ENCODE measurements at places on chromosomes 3 and 15.

DNA sequence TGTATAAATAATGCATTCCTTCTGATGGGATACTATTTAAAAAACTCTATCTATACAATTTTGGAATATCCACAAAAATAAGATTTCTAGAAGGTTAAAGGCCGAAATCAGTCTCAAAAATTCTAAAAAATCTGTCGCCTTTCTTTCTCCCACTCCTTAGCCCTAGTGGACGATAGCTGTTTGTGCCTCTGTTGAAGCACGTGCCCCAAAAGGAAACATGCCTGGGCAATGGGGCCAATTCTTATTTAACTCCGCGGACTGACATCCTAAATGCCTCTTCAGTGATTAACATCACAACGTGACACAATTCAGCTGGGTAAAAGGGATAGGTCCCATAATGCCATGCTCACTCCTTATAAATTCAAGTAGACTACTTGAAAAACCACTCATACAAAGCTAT lies 65.1 kb downstream of the GAP43 start:
- DNase-seq, result no peak

DNA sequence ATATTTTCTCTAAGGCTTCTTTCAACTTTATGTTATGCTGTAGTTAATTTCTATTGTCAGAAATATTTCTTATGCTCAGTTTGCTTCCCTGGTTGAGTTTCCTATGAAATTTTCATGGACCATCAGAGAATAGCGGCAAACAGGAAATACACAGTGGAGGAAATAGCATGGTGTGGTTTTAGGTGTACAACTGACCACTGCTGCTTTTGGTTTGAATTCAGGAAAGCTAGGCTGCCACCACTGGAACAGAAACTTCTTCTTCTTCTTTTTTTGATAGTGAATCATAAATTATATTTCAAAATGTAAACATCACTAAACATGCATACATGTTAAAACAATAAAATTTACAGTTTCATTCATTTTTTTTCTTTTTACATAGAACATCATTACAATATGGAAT lies 316.6 kb upstream of the TGFBR2 start:
- DNase-seq, result no peak

DNA sequence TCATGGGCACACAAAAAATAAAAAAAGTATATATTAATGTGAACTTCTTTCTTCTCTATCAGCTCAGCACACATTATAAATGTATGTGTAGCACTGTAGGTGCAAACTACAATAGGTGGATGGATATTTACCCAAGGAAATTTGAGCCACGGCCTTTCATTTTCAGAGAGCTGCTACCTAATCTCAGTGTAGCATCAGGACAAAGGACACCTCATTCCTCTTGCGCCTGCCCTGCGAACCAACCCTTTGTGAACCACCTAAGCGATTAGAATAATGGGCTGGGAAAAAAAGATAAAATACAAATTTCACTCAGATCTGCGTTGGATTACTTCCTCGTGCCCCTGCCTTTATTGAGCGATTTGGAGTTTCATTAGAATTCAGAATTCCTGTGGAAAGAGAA lies 263.2 kb downstream of the NR2F2 start:
- DNase-seq, result no peak

GRCh38 chr3:24428481-24428880 lies 66.2 kb downstream of the THRB start:
- no peak for DNase-seq

DNA sequence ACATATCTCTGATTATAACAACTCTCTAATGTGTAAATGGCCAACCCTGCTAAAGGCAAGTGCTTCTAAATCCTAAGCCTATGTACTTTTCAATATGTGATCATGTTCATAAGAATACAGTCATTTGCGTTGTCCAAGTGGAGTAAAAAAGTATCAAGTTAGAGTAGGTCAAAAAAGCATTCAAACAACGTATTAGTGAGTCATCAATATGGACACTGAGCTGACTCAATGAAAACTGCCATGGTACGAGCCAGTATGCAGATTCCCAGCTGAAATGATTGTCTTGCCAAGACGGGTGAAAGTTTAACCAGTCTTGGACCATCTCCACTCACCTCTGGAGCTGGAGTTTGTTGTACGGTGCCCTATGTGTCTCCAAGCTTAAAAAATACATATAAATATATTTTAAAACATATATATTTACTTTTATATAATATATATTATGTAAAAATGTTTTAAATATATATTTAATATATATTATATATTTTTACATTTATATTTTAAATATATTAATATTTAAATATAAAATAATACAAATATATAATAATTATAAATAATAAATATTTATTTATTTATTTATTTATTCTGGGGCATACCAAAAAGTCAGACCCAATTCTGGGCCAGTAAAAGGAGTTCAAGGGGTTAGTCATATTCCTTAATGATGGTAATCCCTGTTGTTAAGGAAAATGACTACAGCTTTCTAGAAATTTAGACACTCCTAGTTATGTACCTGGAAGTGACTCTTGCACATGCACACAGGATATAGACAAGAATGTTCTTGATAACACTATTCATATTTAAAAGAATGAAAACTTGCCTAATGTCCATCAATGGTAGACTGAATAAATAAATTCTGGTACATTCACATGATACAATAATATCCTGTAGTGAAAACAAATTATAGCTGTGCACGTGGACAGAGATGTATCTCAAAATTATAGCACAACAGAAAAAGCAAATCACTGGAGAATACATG lies 27.2 kb downstream of the PLSCR4 start:
- no peak for DNase-seq

- no peak for DNase-seq
Measured at GRCh38 chr15:62858343-62858742, 184.2 kb upstream of the TPM1 start.

- DNase-seq, result no peak
Measured at GRCh38 chr3:107543666-107544065, 20.9 kb downstream of the BBX start.

- no peak for DNase-seq
Measured at GRCh38 chr3:111726788-111727305, 131.7 kb upstream of the ZBED2 start.

GRCh38 chr3:62242831-62243509 lies 130.4 kb downstream of the FEZF2 start:
- no peak for DNase-seq

- no peak for DNase-seq
Measured at GRCh38 chr3:177932750-177933660, 603.2 kb upstream of the KCNMB2 start.

DNA sequence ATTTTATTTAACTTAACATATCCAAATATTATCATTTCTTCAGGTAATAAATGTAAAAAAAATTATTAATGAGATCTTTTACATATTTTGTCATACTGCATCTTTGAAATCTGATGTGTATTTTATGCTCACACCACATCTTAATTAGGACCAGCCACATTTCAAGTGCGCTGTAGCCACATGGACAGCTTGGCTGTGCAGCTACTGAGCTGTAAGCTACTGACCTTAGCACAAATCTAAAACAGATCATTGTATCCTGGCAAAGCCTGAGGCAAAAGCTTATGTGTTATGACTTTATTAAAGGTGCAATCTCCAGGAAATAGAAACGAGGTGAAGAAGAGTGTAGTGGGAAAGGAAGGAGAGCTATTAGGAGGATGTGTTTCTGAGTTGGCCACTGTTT lies 126.7 kb upstream of the UBE2E2 start:
- DNase-seq, result no peak

- no peak for DNase-seq
Measured at GRCh38 chr3:192819001-192819569, 91.7 kb upstream of the FGF12 start.

GRCh38 chr3:177469216-177469615 lies 271.9 kb upstream of the TBL1XR1 start:
- no peak for DNase-seq

DNA sequence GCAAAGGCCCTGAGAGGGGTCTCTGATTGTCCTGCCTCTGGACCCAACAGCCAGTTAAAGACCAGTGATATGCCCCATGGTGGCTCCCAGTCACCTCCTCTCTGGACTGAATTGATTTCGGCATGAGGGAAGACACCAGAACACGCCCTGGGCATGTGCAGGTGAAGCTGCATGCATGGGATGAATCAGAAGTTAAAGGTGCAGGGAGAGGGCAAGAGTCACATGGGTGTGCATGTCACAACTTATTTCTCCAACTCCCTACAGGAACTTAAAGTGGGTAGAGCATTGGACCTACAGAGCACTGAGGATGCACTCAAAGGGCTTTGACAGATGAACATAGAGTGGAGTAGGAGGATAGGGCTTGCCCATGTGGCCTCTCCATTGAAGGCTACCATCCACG lies 16.9 kb upstream of the RHCG start:
- DNase-seq, result no peak

DNA sequence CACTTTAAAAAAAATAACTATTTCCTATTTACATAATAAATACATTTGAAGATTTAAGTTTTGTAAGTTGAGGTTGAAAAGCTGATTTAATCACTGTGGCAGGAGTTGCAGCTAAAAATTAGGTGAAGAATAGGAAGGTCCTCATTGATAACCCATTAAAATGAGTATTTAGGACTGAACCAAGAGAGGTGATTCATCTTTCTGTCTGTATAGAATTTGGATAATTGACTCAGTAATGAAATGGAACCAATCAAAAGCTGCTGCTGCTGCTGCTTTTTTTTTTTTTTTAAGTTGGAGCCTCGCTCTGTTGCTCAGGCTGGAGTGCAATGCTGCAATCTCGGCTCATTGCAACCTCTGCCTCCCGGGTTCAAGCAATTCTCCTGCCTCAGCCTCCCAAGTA lies 190.5 kb downstream of the KLHL25 start:
- DNase-seq, result no peak

- DNase-seq, result no peak
Measured at GRCh38 chr3:194620196-194620595, 13.0 kb downstream of the TMEM44 start.

DNA sequence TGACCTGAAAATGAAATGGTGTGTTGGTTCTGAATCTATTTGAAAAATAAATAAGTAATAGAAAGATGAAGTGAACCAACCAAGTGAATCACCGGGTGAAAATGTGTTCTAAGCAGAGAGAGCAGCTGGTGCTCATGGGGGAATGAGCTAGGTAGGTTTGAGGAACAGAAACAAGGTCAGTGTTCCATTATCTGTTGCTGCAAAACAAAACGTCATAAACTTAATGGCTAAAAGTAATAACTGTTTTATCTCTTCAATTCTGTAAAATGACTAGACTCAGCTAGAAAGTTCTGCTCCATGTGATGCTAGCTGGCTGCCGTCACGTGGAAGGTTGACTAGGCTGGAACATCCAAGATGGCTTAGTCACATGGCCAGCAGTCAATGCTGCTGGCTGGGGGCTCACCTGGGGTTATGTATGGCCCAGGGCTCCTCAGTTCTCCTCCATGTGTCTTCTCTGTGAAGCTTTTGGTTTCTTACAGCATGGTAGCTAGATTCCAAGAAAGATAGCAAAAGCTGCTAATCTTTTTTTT lies 13.3 kb upstream of the SH3BP5 start:
- DNase-seq, result no peak

- no peak for DNase-seq
Measured at GRCh38 chr3:12734960-12735359, 24.1 kb downstream of the TMEM40 start.

- DNase-seq, result no peak
Measured at GRCh38 chr3:77014226-77014625, 25.7 kb upstream of the ROBO2 start.

DNA sequence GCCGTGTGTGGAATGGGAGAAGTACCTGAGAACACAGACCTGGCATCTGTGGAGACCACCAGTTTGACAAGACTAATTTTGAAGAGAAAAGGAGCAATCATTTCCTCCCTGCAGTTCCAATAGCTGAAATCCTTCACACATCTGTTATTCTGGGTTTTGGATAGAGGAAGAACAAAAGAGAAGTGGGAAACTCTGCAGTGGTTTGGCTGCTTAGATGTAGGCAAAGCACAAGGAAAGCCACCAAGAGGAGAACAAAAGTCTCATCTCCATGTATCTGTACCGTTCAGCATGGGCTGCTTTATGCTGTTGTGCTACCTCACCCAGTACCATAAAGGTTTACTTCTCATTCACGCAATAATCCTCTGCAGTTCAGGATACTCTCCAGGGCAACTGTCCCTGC lies 153.1 kb upstream of the COL8A1 start:
- no peak for DNase-seq

- DNase-seq, result no peak
Measured at GRCh38 chr3:48446043-48446424, 503 bp upstream of the ATRIP start.

DNA sequence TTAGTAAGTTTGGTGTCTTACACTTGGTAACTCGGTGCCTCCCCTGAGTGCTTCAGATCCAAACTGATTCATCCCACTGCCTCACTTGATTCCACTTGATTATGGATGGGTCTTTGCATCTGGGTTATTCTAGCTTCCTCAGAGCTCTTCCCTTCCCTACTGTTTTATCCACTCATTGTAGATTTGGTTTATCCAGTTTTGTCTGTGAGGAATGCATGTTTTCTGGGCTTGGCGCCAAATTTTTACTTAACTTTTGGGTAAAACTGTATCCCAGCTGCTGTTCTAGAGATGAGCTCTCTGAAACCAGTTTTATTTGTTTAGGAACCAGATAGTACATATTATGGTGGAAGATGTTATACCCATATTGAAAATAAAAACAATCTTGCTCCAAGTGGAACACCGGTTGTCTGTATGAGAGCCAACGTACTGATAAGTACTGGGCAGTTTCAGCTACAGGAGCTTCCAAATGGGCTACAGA lies 20.9 kb downstream of the RAD54L2 start:
- DNase-seq, result peak; percentile 26

DNA sequence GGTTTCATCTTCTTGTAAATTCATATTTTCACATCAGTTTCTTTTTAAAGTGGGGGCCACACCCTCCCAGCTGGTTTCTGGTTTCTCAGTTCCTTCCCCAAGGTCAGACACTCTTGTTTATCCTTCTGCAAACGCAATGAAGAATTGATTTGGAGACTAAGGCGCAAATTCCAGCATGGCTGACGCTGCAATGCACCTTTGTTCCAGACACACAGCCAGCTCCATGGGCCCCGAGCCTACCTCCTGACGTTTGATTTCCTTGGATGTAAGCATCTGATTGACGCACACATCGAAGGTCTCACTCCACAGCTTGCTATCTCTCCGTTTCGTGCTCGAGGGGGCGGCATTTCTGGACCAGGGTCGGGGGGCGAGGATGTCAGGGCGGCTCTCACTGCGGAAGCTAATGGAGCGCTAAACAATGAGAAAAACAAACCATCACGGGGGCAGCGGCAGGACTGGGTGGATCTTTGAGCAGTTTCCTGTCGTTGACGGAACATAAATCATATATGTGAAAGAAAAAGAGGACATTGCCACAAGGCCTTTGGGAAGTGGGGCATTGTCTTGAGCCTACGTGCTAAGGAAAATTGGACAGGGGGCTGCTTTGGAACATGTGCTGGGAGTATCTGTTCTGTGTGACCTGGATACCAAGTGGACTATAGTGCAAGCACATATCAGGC lies 46.9 kb downstream of the ARHGEF3 start:
- DNase-seq, result no peak

- DNase-seq, result no peak
Measured at GRCh38 chr3:53665608-53666425, 171.4 kb downstream of the CACNA1D start.

- no peak for DNase-seq
Measured at GRCh38 chr3:110608566-110608965, 463.1 kb upstream of the NECTIN3 start.

GRCh38 chr15:101361418-101361817 lies 66.4 kb upstream of the SNRPA1 start:
- DNase-seq, result no peak

All from uterus (tissue), 4 donors.